ENCODE measurements at places on chromosomes 11 and 22.

DNA sequence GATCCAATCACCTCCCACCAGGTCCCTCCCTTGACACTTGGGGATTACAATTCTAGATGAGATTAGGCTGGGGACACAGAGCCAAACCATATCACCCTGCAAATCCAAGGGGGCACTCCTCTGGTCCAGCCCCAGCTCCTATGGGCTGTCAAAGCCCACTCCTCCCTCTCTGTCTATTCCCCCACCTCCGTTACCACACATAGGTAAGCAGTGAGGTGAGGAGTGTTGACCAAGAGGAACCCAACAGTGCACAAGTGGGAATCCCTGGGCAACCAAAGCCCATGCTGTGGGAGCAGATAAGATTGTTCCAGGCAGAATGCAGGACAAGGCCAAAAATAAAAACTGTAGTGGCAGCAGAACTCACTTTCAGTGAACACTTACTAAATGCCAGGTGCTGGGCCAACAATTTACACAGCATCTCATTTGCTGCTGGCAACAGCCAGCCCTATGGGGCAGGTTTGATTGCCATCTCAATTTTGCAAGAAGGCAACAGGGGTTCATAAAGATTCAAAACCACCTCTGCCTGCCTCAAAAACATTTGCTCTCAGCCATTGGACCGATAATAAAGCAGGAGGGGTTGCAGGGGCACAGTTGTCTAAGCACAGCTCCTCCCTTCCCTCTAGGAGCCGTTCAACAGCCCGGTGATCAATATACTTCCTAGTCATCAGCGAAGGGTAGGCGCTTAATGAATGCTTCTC is 8.9 kb downstream of the SDF2L1 start:
- DNase-seq, result no peak

DNA sequence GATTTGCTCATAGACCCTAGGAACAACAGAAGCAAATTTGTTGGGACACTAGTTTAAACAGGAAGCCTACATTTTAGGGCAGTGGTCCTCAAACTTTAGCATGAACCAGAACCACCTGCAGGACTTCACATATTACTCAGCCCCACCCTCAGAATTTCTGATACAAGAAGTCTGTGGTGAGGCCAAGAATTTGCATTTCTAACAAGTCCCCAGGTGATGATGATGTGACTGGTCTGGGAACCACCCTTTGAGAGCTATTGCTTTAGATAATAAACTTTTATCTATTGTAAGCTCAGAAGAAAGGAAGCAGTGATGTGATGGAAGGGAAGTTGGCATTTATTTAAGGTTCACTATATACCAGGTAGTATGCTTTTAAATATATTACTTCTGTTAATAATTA is 194.0 kb downstream of the FAM181B start:
- no peak for DNase-seq

- DNase-seq, result no peak
Observed at GRCh38 chr22:49909476-49910205, 8.6 kb downstream of the ALG12 start.

GRCh38 chr11:83284501-83285150 is 1.5 kb downstream of the CCDC90B start:
- DNase-seq, result no peak

DNA sequence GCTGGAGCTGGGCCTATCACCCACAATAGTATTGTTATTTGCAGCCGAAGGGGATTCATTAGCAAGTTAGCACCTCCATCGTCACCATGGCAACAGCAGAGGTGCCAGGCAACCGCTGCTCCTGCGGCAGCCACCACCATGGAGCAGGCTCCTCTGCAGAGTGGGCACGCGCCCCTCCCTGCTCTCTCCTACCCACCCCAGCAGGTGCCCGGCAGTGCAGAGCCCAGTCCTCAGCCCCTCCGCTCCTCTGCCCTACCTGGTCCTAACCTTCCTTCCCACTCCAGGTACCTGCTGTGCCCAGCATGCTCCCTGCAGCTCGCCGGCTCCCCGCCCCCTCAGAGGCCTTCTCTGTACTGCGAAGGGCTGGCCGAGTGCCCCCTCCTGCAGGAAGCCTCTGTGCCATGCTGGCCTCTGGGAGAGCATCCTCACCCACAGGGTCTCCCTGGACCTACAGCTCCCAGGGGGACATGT is 3.6 kb downstream of the DUSP8 start:
- no peak for DNase-seq

DNA sequence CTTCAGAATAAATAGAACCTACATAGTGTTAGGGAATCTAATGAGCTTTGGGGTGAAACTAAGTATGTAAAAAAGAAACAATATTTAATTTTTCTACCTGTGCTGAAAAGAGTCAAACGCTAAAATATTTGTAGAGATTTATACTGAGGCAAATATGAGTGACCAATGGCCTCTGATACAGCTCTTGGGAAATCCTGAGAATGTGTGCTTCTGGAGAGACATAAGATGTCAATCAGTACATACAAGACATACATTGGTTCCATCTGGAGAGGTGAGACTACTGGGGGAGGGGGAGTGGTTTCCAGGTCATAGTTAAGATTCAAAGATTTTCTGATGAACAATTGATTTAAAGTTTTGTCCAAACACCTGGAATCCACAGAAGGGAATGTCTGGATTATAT is 970 bp downstream of the ASRGL1 start:
- DNase-seq, result no peak

GRCh38 chr22:44707752-44708151 is 5.7 kb downstream of the PRR5 start:
- DNase-seq, result no peak

- no peak for DNase-seq
Observed at GRCh38 chr11:71062199-71062598, 190.2 kb downstream of the SHANK2 start.

- peak; percentile 49 for DNase-seq
Observed at GRCh38 chr11:12066056-12066798, 44.2 kb upstream of the MICAL2 start.

DNA sequence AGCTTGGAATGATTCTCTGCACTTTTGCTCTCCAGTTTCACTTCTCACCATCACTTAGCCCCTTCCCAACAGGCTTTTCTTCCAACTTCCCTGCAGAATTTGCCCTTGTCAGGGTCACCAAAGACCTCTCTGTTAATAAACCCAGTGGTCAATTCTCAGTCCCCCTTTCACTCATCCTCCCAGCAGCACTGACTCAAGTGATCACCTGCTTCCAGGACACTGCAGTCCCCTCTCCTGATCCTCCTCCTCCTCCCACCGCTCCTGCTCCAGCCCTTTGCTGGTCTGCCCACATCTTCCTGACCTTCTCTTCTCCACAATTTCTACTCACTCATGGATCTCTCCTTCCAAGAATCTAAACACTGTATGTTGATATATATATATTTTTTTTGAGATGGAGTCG is 57.9 kb downstream of the SHISAL1 start:
- DNase-seq, result no peak

GRCh38 chr22:36226189-36226588 is 13.1 kb downstream of the APOL2 start:
- DNase-seq, result no peak

DNA sequence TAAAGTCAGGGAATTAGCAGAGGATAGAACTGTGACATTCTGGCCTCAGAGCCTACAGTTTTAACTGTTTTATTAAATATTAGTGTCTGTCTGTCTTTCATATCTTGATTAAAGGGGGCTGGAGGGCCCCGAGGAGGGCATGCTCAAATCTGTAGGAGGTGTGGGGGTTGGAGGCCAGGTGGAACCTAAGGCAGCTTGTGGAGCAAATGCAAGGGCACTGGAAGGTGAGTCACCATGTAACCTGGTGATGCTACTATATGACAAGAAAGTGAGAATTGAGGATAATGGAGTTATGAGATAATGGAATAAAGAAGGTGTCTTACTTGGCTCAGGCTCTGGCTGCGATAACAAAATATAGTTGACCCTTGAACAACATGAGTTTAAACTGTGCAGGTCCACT is 27.3 kb upstream of the TMEM86A start:
- no peak for DNase-seq

DNA sequence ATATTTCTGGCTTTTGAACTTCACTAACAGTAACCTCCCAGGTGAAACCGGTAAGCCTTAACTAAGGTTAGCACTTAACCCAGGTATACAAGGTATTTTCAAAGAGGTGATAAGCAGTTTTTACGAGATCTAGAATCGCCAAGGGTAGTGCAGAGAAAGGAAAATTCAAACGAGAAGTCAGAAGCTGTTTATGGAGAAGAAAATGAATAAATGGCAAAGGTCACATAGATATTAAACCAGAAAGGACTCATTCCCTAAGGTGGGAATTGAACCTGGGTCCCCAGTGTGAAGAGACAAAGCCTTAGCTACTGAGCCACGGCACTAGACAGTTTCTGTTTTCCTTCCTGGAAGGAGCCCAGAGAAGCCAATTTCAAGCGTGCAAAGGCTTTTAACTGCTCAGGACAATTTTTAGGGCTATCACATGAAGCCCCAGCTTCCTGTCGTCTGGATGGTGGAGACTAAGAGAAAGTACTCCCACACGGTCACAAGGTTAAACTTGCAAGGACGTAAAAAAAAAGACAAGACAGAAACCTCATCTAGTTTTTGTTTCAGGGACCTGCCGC is 5.7 kb upstream of the C1QTNF6 start:
- DNase-seq, result no peak

GRCh38 chr11:64694821-64695365 is 28.1 kb downstream of the NRXN2 start:
- no peak for DNase-seq

- no peak for DNase-seq
Observed at GRCh38 chr11:1706634-1707400, 9.8 kb downstream of the KRTAP5-6 start.

- no peak for DNase-seq
Observed at GRCh38 chr11:76654298-76654851, 16.2 kb downstream of the LRRC32 start.

- DNase-seq, result no peak
Observed at GRCh38 chr11:2489083-2489482, 44.3 kb downstream of the KCNQ1 start.
